MG63 (cell line): ENCODE measurements at places on chromosomes 16 and 17. TPM values are rescaled to one million over a fixed set of nuclear protein-coding genes. Genes with fewer than 3 reads are reported as not detected.

GRCh38 chr16:88812513-88813268 lies 963 bp upstream of the APRT start:
- peak; percentile 30 for DNase-seq

GRCh38 chr17:81579298-81579697 lies 27.1 kb upstream of the FAAP100 start:
- DNase-seq = no peak

NPIPA5 gene
- 2.1 and 16.7 TPM in 2 replicates for total RNA-seq

DNA sequence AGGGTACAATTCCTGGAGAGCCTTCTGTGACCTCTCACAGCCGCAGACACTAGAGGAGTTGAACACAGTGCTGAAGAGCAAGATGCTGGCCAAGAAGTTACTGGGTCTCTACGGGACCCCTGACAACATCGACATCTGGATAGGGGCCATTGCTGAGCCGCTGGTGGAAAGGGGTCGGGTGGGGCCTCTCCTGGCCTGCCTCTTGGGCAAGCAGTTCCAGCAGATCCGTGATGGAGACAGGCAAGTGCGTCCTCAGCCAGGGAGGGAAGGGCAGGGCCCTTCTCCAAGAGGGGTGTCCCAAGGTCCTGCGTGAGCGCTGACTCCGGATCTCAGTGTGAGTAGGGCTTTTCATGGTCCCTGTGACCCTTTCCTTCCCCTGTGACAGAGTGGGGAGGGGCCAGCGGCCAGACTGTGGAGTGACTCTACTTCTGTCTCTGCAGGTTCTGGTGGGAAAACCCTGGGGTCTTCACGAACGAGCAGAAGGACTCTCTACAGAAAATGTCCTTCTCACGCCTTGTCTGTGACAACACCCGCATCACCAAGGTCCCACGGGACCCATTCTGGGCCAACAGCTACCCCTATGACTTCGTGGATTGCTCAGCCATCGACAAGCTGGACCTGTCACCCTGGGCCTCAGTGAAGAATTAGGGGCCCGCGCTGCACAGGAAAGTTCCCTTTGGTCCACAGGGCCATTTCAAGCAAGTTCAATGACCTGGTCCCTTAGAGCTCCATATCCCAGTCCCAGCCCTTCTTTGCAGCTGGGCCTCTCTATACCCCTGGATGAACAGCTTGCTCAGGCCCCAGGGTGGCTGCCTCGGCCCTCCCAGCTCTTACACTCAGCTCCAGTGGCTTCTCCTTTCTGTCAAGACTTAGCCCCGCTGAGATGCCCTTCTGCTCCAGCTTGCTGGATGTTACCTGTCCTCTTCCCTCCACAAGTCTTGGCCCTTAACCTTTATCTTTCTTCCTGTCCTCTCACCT lies 13.1 kb downstream of the MPO start:
- DNase-seq = no peak

DNA sequence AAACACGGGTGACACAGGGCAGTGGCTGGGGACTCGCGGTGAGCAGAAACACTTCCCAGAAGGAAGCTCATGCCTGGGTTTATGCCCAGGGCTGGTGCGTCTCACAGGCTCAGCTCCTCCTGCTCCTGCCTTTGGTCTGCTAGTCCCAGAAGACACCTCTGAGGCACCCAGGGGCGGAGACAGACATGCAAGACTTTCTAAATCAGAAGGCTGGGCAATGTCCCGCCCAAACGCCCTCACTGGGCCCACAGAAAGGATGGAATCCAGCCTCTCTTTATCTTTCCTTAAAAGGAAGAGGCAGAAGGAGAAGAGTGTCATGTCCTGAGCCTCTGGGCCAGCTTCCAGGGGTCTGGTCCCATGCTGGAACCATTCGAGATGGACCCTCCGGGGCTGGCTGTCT lies 197.7 kb upstream of the RPL38 start:
- DNase-seq = no peak

SAMD14 gene
- not detected in 2 replicates for total RNA-seq

DNA sequence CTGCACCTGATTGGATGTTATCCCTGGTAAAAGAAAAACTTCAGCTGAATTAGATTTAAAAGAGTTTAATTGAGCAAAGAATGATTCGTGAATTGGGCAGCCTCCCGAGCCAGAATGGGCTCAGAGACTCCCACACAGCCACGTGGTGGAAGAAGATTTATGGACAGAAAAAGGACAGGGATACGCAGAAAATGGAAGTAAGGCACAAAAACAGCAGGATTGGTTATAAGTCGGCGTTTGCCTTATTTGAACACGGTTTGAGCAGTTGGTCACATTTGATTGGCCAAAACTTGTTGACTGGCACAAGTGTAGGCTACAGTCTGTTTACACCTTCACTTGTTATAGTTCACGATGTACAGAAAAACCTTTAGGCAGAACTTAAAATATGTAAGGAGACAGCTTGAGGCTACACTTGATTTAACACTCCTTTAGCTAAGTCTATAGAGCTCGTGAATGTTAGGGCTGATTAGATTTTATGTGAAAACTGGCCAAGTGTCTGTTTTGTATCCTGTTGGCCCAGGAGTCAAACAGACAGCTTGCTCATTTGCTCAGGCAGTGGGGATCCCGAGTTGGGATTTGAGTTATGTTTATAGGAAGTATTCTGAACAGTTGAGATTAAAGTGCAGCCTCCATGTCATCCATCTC lies 119.5 kb upstream of the SHISA6 start:
- DNase-seq = no peak

DNA sequence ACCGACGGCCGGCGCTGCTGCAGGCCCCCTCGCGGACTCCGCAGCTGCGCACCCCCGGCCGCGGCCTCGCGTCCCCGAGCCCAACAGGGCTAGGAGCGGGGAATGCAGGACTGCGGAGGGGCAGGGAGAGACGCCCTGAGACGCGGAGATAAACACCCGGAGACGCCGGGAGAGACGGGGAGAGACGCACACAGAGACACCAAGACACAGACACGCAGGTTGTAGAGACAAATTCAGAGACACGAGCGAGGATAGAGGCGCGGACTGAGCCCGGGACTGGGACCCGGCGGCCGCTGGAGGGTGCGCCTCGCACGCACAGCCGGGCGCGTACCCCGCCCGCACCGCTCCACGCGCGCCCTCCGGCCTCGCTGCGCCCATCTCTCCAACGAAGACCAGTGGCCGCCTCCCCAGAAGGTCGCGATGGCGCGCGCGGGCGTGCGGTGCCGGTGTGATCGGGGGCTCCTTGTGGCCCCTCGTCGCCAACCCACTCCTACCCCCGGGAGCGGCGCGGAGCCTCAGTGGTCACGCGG lies 902 bp downstream of the STAC2 start:
- no peak for DNase-seq

GRCh38 chr17:79913896-79914812 lies 74.9 kb upstream of the CBX4 start:
- DNase-seq = no peak

KRT16 gene
- not detected in 2 replicates for total RNA-seq

GRCh38 chr17:65173976-65174683 lies 37.0 kb downstream of the RGS9 start:
- no peak for DNase-seq

KRTAP3-2 gene
- not detected in 2 replicates for total RNA-seq

DNA sequence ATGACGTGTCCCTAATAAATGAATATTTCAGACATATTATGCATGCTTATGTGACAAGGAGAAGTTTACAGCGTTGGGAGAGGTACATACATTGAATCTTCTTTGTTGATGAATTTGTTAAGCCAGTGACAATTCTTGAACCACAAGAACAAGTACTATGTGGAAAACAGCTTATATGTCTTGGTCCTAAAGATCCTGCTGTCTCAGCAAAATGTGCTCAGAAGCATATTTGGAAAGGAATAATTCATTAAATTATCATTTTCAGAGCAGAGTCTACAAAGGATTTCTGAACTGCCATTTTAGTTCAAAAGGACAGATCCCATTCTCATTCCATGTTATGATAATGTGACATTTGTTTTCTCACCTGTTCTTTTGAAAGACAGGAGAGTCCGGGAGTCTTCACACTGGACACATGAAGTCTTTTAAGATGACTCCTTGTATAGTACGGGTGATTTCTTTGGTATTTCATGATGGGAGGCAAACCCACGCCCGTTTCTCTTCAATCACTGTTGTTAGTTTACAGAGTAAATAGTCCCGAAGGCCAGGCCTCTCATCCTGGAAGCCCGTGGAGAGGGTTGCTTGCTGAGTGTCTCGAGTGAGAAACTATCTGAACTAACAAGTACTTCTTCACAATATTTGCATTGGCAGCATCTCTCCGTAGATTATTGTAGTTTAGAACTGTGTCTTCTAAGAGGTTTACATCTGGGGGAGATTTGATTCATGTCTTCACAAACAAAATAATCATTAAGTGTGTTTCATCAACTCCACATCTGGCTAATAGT lies 26.7 kb downstream of the VPS35L start:
- DNase-seq = no peak

CACNA1G gene
- not detected in 2 replicates for total RNA-seq

DNA sequence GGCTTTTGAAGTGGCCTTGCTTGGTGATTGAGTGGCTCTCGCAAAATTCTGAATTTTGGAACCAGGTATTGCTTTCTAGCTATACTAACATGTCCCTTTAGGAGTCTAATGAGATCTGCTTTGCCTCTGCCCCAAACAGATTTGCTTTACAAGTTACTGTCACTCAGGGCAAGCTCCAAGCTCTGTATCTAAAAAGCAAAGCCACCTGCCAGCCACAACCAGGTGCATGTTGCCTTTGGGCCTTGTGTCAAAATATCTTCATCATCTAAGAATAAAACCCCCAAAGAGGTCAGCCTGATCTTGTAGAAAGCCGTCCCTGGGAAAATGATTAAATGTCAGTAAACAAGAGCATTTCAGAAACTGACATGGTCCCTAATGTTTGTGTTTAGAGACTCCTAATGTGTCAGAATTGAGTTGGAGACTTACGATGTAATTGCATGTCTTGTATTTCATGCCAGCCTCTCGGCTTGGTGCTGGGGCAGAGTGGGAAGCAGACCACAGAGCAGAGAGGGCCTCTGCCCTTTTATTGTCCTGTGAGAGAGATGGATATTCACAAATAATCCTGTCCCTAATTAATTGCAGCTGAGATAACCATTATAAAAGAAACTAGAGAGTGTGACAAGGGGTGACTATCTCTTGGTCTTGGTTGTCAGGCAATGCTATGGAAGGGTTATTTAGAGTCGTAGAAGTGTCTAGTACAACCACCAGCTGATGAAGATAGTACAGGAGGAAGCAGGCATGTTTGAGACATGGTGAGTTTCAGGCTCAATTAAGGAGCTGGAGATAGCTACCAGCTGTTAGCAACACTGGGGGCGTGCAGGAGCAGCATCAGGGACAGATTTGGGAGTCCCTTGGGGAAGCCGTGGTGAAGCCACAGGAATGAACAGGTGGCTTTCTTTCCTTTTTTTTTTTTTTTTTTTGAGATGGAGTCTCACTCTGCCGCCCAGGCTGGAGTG lies 90.7 kb downstream of the PITPNC1 start:
- no peak for DNase-seq

GRCh38 chr17:9513266-9513665 lies 62.4 kb downstream of the STX8 start:
- no peak for DNase-seq
